ENCODE measurements at places on chromosomes 11 and 22.
A peak's percentile ranks its signal among the peaks of the same experiment; 100 is the strongest.

DNA sequence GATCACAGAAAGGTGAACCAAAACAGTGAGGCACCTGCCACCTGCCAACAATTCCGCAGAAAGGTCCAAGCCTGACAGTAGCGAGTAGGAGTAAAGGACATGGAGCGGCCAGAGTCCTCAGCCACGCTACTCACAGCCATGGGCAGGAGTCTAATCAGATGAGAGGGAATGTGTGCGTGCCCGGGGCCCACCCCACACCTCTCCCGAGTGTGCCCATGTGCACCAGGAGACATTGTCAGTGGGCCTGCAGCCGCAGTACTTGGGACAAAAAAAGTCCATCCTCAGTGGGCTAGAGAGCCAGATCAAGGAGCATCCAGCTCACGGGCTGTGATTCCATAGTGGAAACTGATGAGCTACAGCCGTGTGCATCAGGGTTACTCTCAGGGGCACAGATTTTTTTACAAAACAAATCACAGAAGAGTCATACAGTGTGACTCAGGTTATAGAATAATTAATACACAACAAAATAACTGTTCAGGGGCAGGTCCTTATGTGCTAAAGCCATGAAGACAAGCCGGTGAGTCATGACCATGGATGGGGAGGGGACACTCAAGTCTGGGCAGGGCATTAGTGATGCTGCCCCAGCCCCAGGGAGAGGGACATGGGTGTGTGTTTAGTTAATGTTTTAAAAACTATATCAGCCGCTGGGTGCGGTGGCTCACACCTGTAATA is 12.0 kb downstream of the SART1 start:
- DNase-seq = no peak

- no peak for DNase-seq
These were observed 22.3 kb downstream of the EIF4G2 start for GRCh38 chr11:10786451-10786850.

DNA sequence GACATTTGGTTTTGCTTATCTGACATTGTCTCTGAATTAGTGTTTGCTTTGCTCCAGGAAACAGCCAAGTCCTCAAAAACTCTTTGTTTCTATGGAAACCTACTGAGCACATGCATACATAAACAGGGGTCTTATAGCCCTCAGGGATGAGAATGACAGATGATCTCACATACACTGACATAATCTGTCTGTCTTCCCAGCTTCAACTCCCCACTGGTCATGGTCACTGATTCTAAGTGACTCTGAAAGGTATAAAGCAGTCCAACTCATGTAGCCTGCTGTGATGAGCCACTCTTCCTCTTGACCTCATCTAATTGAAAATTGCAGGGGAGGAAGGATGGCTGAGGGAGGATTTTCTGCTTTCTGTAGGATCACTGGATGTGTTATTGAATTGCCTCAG is 12.6 kb downstream of the ZNF143 start:
- DNase-seq = no peak

DNA sequence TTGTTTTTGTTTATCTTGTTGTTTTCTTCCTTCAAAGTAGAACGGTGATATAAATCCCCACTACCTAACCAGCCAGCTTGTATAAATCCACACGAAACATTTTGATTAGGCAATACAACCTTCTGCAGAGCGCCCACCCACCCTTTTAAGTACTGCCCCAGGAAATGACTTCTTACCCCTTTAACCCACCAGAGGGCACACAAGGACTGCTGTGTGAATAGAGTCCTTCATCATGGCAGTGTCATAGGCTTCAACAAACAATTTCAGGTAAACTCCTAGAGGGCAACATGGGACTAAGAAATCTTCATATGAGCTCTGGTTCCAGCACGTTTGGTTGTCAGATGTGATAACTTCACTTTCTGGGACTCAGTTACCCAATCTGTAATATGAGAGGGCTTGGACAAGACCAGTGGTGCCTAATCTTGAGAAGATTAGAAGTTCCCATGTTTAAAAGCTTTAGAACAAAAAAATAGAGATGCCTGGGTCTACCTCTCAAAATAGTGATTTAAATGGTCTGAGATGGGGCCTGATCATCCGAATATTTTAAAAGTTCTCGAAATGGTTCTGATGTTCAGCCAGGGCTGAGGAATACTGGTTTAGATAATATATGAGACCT is 56.1 kb downstream of the PIWIL4 start:
- DNase-seq = peak; percentile 86

All from DMS153 (cell line).